Osteocyte (in vitro differentiated cells): ENCODE measurements at places on chromosomes 4 and X.
A peak's percentile ranks its signal among the peaks of the same experiment; 100 is the strongest.

GRCh38 chrX:3066555-3066954 lies 25.3 kb downstream of the ARSF start:
- DNase-seq: no peak

- no peak for DNase-seq
Measured at GRCh38 chr4:3666263-3666662, 99.9 kb upstream of the ADRA2C start.

- DNase-seq: no peak
Measured at GRCh38 chrX:33132569-33132968, 78.8 kb downstream of the DMD start.

DNA sequence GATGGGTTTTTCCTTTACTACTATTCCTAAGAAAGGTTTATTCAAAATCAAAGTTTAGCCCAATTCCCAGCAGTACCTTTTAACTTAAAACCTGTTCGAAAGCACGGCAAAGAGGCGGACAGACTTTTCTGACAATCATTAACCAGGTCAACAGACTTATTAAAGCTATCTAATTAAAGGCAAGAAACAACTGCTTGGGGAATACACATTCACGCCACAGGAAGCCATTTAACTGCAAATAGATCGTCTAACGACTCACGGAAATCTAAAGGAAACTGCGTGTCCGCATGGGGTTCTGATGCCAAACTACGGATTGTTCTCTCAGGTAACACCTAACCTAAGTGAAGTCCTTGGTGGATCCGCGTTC lies 663 bp upstream of the USP53 start:
- DNase-seq: no peak

- no peak for DNase-seq
Measured at GRCh38 chr4:11954093-11954492, 525.4 kb upstream of the HS3ST1 start.

- DNase-seq: no peak
Measured at GRCh38 chr4:76301775-76302162, 4.8 kb upstream of the STBD1 start.

GRCh38 chr4:4780729-4781244 lies 78.7 kb upstream of the MSX1 start:
- no peak for DNase-seq

- DNase-seq: no peak
Measured at GRCh38 chr4:102400898-102401297, 55.6 kb upstream of the SLC39A8 start.

DNA sequence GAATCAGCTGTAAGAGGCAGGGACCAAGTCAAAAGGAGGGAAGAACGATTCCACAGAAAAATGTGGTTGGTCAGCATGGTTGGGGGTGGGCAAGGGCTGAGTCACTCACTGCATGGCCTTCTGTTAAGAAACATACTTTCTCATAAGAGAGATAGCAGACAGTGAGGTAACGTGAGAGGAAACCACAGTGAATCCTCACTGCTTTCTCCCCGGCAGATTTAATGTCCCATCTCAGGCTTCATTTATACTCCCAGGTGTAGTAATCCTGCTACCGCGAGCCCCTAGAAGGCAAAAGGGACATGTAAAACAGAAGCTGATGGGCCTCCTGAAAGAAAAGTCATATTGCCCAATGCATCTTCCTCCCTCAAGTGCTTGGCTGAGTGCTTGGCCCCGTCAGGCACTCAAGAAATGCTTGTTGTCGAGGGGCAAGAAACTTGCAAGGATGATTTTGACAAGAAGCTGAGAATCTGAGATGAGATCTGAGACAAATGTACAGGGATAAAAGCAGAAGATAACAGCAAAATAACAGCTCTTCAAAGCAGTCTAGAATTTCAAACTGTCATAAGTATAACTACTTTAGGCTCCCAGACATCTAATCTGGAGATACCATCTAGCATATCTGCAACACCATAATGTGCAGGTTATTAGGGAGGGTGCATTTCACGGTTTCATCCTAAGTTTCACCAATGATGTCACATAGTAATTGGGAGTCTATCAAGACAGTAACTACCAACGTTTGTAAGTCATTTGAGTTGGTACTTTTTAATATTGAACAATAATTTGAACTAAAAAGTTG lies 40.2 kb downstream of the SH3KBP1 start:
- DNase-seq: no peak

- DNase-seq: peak; percentile 42
Measured at GRCh38 chrX:21955403-21956189, 15.1 kb downstream of the SMS start.

DNA sequence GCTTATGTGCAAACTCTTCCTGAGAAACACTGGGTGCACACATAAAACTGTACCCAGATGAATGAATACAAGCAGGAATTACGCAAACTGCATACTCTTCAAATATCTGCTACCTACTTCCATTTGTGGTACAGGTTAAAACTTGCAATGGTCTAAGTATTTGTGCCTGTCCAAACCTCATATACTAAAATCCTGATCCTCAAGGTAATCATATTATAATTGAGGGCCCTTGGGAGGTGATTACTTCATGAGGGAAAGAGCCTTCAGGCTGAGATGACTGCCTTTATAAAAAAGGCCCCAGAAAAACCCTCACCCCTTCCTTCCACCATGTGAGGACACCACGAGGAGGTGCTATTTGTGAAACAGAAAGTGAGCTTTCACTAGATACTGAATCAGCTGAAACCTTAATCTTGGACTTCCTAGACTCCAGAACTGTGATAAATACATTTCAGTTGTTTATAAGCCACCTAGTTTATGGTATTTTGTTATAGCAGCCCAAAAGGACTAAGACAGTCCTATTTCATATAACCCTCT lies 1977.2 kb downstream of the PCDH7 start:
- no peak for DNase-seq

DNA sequence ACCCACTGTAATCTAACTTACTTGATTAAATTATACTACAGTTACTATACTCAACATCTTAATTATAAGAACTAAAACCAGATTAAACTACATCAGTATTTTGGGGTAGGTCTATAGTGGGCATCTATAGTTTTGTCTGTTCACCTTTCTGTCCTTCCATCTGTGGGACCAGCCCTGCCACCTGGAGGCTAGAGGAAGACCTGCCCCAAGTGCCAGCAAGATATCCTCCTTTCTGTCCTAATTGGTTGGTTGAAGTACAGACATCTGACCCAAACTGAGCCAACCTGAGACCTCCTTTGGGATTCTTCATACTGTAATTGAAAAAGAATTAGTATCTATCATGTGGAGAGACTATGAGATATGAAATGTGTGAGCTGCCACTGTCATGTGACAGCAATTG lies 172.2 kb upstream of the TLL1 start:
- DNase-seq: no peak

- DNase-seq: no peak
Measured at GRCh38 chrX:113512700-113513395, 672.2 kb upstream of the AMOT start.

DNA sequence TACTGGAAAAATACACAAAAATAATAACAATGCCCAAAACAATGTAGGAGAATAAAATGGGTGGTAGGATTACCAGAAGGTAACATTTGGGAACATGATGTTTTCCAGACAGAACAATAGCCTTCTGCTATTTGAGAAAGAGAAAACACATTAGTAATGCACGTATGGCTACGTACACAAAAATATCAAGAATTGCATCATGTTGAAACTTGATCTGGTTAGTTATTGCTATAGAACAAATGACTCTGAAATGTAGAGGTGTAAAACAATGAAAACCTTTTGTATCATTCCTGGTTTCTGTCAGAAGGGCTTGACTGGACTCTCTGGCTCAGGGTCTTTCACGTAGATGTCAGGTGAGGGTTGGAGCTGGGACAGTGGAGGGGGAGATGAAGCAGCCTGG lies 1040.0 kb downstream of the FAT4 start:
- no peak for DNase-seq

GRCh38 chrX:139795196-139795595 lies 87.2 kb upstream of the MCF2 start:
- no peak for DNase-seq

DNA sequence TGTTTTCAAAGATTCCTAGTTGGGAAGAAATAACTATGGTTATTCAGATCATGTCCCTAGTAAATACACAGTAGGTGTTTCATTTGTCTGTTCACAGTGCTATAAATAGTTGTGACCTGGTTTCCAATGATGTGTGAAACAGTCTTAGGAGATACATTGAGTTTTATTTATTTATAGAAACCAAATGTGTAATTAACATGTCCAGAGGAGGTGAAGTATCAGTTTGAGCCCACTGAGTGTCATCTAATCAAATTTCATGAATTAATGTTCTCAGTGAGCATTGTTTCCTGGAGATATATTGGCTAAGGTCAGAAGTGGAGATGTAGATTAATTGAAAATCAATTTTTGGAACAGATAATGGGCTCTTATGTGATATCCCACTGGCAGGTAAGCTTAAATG lies 996.3 kb downstream of the FSTL5 start:
- no peak for DNase-seq

DNA sequence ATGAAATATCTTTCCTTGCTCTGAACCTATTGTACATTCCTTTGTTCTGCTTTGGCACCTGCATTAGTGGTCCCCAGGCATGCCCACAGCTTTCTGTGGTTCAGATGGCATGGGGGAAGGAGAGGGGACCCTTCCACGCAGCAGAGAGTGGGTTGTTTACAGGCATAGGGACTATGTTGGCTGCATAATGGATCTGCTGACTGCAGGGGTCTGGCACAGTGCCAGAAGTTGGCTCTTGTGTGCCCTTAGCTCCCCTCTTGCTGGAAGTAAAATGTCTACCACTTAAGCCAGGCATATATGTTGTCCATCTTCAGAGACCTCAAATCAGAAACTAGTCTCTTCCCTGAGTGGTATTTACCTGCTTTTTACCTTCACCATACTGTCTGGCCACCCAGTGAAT lies 651.9 kb upstream of the PCDH7 start:
- no peak for DNase-seq

DNA sequence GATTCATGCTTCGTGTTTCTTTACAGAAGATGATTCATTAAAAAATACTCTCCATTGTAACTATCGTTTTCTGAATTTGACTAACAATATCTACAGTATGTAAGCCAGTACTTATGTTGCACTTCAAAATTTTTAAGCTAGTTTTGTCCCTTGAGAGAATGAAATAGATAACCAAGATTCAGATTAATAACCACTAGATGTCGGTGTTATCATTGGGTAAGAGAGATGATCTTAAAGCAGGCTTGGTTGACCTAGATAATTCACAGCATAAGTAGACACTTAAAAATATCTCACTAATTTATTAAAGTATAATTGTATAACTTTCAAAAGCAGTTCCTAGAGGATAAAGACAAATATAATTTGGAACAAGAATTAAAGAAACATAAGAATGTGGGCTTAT lies 430.9 kb downstream of the C4orf33 start:
- no peak for DNase-seq

- DNase-seq: peak; percentile 89
Measured at GRCh38 chrX:154097003-154097588, 421 bp downstream of the MECP2 start.

- DNase-seq: no peak
Measured at GRCh38 chr4:7772711-7773385, 166.8 kb downstream of the AFAP1 start.

DNA sequence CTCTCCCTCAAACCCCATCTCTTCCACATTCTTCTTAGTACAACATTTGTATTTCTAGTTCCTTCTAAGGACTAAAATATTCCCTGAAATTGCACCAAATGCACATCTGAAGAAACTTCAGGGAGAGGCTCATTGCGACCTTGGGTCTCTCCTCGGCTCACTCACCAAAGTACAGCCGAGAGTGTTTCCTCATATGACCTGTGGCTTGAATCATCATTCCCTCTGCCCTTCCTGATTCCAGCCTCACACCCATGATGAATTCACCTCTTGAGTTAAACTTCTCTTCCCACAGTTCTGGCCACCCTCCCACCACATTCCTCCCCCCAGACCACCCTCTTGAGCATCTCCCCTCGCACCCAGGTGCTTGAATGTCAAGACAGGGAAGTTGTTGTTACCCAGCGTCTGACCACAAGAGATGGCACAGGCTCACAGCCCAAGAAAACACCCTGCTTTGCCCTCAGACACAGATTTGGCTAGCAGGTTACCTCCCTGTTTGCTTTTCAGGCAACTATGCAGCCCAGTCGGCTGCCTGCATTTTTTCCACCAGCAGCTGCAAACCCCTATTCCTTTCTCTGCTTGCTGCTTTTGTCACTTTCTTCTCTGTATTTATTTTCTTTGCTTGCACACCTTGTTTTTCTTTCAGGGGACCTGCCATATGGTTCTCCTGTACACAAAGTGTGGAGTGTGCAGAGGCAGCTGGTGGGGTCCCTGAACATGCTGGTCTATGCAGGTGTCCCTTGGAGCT lies 214.8 kb downstream of the SPATA18 start:
- no peak for DNase-seq

- peak; percentile 81 for DNase-seq
Measured at GRCh38 chrX:154649503-154650220, 3.7 kb downstream of the CTAG2 start.

DNA sequence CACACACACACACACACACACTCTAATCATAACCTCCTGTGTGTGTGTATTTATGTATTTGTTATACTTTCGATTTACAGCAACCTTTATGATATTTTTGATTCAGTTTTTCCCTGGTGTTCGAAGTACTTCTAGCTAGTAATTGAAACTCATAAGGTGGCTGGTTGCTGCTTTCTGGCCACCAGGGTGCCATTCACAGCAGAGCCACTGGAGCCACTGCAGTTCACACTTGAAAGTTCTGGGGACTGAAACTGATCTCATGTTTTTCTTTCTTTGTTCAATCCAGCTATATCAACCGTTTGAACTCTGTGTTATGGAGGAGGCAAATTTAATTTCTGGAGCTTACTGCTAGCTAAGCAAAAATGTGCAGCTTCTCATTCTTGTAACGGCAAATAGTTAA lies 419.4 kb downstream of the ADGRL3 start:
- no peak for DNase-seq

DNA sequence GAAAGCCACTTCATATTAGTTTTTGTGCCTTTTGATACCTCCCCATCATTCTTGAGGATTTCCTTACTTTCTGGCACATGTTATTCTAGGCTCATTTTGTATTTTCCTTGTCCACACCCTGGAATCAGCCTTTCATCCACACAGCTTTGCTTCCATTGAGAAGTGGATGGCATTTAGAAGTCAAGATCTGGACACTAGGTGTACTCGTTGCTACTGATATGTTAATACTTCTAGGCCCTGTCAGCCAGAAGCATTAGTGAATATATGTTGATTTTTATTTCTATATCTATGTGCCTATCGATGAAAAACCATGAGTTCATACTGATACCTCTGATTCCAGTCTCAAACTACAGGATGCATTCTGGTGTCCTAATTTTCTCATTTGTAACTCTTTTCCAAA lies 73.2 kb downstream of the ARHGAP24 start:
- DNase-seq: no peak

DNA sequence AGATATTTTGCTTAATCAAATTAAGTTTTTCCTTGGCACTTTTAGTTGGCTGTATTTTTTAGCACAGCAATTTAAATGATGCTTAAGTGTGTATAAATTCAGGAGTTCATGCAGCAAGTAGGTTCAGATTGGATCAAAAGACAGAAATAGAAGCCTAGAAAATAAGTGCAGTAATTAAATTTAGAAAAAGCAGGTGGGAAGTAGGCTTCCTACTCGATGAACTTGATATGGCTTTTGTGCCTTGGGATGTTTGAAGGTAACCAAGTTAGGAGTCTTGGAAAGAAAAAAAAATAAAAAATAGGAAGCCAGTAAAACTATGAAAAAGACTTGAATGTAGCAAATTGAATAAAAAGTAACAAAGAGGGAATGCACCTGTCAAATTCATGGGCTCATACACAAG lies 372.3 kb downstream of the SPOCK3 start:
- DNase-seq: no peak
